HFFc6 (cell line): ENCODE measurements at places on chromosomes 2 and 18. TPM values are rescaled to one million over a fixed set of nuclear protein-coding genes. Genes with fewer than 3 reads are reported as not detected.

- no peak overlapping the region for H3K27ac ChIP-seq
- H3K27me3 ChIP-seq, result peaks cover 2% of the 10 kb centered on the region
- no peak overlapping the region for H3K4me3 ChIP-seq
- no peaks in the 10 kb centered on the region for H3K4me1 ChIP-seq
These were observed 141.3 kb downstream of the L3MBTL4 start for GRCh38 chr18:6273423-6273822.

ALPP gene
- total RNA-seq, result not detected in 3 replicates

GRCh38 chr2:199019898-199020507 is 437.7 kb downstream of the SATB2 start:
- no peak overlapping the region for H3K27ac ChIP-seq
- peak; percentile 20 for DNase-seq
- no peaks in the 10 kb centered on the region for H3K4me1 ChIP-seq
- no peaks in the 10 kb centered on the region for H3K27me3 ChIP-seq
- no peak overlapping the region for H3K4me3 ChIP-seq

- no peaks in the 10 kb centered on the region for H3K4me1 ChIP-seq
- DNase-seq, result no peak
- no peaks in the 10 kb centered on the region for H3K36me3 ChIP-seq
- H3K4me3 ChIP-seq, result no peak overlapping the region
- peaks cover 2% of the 10 kb centered on the region for H3K27me3 ChIP-seq
These were observed 126.8 kb upstream of the CAPN13 start for GRCh38 chr2:30934066-30934465.

DNA sequence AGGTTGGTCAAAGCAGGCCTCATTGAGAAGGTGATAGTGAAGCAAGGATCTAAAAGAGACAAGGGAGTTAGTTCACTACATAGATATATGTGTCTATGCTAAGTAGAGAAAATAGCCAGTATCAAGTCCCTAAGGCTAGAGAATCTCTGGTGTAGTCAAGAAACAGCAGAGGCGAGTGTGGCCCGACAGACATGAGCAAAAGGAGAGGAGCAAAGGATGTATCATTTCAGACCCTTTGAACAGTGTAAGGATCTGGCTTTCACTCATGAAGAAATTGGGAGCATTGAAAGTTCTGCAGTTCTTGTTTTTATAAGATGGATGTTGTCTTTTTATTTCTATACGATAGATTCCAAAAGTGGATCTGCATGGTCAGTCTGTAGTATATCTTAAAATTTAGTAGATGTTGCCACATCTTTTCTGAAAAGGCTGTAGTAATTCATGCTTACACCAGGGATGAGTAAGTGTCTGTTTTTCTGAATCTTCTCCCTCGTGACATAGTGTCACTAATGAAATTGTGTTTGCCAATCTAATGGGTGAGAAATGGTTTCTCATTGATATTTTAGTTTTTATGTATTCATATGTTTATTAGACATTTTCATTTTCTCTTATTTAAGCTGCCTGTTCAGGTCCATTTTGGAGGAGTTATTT is 18.8 kb downstream of the SP100 start:
- DNase-seq, result no peak
- H3K36me3 ChIP-seq, result peaks cover 51% of the 10 kb centered on the region
- H3K4me1 ChIP-seq, result peaks cover 31% of the 10 kb centered on the region
- no peaks in the 10 kb centered on the region for H3K27me3 ChIP-seq

CPO gene
- not detected in 3 replicates for total RNA-seq

ITM2C gene
- total RNA-seq, result 28.3 to 61.0 TPM (median 54.9 TPM) in 3 replicates

CDH2 gene
- 202 to 332 TPM (median 324 TPM) in 3 replicates for total RNA-seq

DNA sequence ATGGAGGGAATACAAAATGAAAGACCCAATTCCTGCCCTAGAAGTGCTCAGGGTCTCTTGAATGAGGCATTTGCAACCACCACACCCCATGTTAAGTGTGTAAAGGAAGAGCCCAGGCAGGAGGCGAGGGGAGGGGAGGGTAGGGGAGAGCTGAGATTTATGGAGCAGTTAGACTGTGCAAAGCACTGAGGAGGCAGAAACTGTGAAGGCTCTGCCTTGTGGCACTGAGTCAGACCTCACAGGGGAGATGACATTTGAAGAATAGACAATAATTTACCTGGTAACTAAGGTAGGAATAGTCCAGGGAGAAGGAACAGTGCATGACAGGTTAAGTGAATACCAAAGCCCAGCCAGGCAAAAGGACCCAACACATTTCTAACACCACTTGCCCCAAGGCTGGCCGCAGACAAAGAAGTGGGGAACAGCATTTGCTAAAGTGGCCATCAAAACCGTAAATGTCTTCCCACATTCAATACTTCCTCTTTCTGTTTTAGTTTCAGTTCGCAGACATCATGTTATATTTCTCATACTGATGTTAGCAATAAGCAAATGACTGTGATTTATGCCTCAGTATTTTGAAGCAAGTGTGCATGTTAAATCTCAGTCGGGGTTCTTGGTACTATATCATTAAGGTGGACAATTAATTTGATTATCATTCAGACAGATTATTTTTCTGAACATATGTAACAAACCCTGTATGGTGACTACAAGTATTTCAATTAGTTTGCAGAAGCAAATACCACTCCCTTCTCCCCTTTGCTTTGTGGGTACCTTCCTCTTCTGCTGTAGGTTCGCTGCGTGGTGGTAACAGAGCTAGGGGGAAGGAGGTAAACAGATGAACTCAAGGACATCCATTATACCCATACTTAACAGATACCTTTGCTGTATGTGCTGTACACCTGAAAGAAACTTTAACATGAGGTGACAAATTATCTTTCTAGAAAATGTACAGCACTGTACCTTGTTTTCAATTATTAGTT is 27.5 kb downstream of the CDH20 start:
- H3K4me1 ChIP-seq, result no peaks in the 10 kb centered on the region
- peak overlapping the region; percentile 31; the same call in 1 of the 2 replicates for H3K4me3 ChIP-seq
- H3K36me3 ChIP-seq, result no peaks in the 10 kb centered on the region
- H3K27me3 ChIP-seq, result peaks cover 7% of the 10 kb centered on the region
- DNase-seq, result no peak

DNA sequence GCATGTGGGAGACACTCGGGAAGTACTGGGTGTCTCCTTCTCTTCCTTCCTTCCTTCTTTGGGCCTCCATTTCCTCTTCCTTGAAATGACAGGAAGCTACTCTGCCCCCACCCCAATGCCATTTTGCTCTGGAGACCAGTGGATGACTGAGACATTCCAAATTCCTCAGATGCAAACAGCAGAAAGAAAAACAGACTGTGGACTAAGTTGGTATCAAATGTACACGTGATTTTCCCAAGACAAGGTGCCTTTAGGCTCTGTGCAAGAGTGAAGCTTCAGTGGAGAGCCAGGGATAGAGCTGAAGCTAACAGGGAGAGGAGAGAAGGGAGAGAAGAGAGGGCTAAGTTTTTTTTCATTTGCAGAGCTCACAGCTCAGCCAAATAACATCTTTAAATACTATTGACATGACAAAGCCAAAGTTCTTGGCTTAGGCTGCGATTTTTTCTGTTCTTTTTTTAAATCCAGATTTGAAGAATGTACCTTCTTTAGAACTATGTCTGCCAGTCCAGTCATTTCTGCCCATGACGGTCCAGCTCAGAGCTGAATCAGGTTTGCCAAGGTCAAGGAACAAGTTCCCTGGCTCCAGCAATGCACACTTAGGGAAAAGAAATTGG is 84.5 kb upstream of the LCLAT1 start:
- H3K4me3 ChIP-seq, result peak overlapping the region; percentile 28; the same call in 1 of the 2 replicates
- H3K27me3 ChIP-seq, result no peaks in the 10 kb centered on the region
- peak; percentile 45 for DNase-seq
- peaks cover 87% of the 10 kb centered on the region for H3K4me1 ChIP-seq

- H3K4me1 ChIP-seq, result peaks cover 24% of the 10 kb centered on the region
- peak overlapping the region; percentile 77 for H3K27ac ChIP-seq
- H3K36me3 ChIP-seq, result no peaks in the 10 kb centered on the region
- peak; percentile 91 for DNase-seq
- H3K27me3 ChIP-seq, result peaks cover 2% of the 10 kb centered on the region; the same call in 1 of the 2 replicates
These were observed 15.5 kb upstream of the RAB10 start for GRCh38 chr2:26018184-26019055.

GRCh38 chr18:68766433-68766832 is 31.4 kb upstream of the CCDC102B start:
- H3K4me3 ChIP-seq, result no peak overlapping the region
- no peaks in the 10 kb centered on the region for H3K36me3 ChIP-seq
- DNase-seq, result no peak
- H3K27me3 ChIP-seq, result no peaks in the 10 kb centered on the region; the same call in 1 of the 2 replicates
- H3K27ac ChIP-seq, result no peak overlapping the region

DNA sequence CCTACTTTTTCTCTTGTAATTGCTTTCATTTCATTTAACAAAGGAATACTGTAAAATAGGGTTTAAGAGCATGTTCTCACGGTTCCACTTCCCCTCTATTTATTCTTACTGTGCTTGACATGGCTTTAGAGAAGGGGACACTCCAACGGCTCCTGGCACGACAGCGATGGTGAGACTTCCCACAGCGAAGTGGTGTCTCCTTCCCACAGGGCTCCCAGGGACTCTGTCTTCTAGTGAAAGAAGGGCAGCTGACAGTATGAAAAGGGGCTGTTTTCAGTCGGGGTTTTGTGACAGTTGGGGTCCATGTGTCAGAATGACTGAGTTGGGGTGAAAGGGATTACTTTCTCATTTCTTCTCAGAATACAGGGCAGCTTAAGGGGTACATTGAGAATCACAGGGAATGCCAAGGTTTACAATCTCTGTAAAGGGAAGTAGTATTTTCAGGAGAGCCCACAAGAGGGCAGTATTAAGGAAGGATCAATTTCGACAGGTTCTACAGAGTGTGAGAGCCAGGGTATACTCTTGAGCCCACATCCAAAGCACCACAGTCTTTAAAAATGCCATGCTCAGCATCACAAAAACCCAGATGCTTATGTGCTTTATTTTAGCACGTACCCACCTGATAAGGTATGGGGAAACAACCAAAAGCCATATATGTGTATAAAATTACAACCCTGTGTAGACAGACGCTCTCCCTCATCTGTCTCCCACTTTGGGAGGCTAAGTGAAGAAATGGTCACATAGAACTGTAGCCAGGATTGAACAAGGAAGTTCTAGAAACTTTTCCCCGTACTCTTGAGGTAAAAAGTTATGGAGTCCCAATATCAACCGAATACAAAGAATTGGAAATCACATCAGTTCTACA is 31.3 kb upstream of the RAPGEF4 start:
- H3K36me3 ChIP-seq, result no peaks in the 10 kb centered on the region
- H3K27ac ChIP-seq, result peak overlapping the region; percentile 42; the same call in 1 of the 2 replicates
- peak; percentile 37 for DNase-seq
